ENCODE measurements at places on chromosomes 13 and 19.

- no peak for DNase-seq
Measured at GRCh38 chr19:51093101-51093500, 10.4 kb upstream of the KLK14 start.

GRCh38 chr13:21399741-21400140 lies 59.4 kb downstream of the ZDHHC20 start:
- DNase-seq, result no peak

DNA sequence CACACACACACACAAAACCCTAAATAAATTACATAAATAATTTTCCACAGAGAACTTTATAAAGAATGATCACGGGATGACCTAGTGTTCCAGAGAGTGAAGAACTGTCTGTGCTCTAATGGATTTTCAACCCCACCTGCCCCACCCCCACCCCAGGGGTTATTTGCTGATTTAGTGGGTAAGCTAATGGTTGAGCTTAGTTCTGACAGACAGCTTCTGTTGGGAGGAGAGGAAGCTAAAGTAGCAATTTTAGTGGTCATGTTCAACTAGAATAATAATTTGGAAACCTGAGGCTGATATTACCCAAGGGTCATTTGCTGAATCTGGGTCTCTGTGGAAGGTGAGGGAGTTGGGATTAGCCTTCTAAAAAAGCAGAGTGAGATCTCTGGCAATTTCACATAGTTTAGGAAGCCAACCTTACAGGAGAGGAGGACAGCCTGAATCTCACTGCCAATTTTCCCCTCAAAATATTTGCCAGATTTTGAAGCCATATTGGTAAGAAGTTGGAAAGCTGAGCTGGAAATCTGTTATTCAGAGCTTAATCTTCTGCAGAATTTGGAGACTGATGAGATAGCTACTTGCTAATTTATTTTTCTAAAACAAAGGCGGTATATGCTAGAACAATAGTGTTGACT lies 68.7 kb downstream of the POSTN start:
- no peak for DNase-seq

DNA sequence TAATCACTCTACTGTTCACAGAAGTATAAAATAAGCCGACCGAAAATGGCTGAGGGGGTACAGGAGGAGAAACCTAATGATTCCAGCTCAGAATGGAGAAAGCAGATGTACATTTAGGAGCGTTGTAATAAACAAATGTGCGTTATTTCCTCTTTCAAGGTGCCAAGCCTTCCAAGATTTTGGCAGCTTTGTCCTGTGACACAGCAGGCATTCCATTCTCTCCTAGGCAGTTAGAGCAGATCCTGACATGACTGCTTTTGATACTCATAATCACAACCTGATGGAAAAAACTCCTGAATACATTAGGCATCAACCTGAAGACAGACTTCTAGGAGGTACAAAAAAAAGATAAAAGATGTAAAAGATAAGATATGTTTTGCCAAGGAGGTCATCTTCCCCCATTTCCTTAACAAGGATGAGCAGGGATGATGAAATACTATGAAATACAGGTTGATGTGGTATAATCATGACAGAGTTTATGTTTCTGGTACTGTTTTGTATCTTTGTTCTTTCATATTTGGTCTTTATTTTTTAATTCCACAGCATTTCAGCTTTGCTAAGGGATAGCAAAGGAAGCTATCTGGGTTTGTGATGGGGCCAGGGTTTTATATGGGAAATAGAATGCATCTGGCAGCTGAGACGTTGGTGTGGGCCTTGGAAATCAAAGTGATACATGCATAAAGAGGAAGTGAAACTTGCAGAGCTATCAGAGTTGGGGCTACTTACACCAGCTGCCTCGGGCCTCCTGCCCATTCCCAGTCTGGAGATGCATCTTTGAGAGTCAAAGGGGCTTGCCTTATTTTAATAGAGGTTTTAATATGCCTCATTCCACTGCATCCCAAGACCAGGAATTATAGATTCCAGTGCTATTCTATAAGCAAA lies 222.5 kb downstream of the OXGR1 start:
- no peak for DNase-seq

Data from fibroblast of skin of left biceps (primary cell).